ENCODE measurements at places on chromosomes 7 and 10.

DNA sequence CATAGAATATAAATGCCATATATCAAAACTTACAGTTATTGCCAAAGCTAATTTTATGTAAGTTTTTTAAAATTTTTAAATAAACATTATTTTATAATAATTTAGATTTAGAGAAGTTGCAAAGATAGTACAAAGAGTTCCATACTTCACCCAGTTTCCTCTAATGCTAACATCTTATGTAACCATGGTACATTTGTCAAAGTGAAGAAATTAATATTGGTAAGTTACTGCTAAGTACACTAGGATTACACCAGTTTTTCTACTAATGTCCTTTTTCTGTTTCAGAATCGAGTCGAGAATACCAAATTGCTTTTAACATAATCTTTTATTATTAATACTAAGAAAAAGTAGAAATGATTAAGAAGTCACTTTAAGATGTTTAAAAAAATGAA is 29.2 kb downstream of the CSGALNACT2 start:
- no peak for DNase-seq

- DNase-seq = no peak
Observed at GRCh38 chr7:100600730-100601038, 1.5 kb upstream of the PCOLCE start.

GRCh38 chr7:115300231-115300870 is 378.5 kb downstream of the MDFIC start:
- DNase-seq = peak; percentile 73

DNA sequence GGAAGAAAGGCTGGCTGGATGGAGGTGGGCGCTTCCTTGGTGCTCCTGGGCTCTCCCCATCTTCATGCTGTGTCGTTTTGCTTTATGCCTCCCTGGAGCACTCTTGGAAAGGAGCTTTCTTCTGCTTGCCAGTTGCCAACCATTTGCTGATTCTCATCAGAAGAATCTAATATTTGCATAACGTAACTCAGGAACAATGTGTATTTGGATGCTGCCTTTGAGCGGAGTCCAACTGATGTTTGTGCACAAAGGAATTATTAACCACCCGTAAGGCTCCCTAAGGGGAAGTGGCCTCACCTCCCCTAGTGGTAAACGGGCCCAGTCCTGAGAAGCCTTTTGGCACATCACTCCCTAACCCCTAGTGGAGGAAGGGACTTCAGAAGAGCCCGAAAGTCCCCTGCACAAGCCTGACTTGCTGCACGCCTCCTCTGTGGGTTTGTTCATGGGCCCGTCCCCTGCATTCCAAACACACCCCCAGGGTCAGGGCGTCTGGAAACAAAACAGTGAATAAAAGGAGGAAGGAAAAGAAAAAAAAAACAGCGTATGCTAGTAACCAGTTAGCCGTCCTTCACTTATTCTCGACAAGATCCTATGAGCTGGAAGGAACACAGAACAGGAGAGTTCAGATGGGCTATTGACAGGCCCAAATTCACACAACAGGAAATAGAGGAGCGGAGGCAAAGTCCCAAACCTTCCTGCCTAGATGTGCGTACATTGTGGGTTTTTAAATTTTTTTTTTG is 602.2 kb downstream of the LRMDA start:
- peak; percentile 42 for DNase-seq

- no peak for DNase-seq
Observed at GRCh38 chr7:120729245-120729644, 128.7 kb downstream of the TSPAN12 start.

GRCh38 chr7:2104107-2104710 is 128.5 kb downstream of the MAD1L1 start:
- peak; percentile 87 for DNase-seq

All from HFFc6 (cell line).